ENCODE measurements at places on chromosomes 2 and 18. TPM values are rescaled to one million over a fixed set of nuclear protein-coding genes. Genes with fewer than 3 reads are reported as not detected.

The PLGLB1 gene
- total RNA-seq: 0.93 TPM

The SGPP2 gene
- 4.7 TPM for total RNA-seq

The KLHL14 gene
- not detected for total RNA-seq

The PROKR1 gene
- total RNA-seq: not detected

The STEAP3 gene
- total RNA-seq: 7.2 TPM

The BOLL gene
- total RNA-seq: not detected

The CYP26B1 gene
- total RNA-seq: 5.1 TPM

The SCG2 gene
- total RNA-seq: 0.23 TPM

The IL18R1 gene
- 2.9 TPM for total RNA-seq

The CEBPZ gene
- 35.4 TPM for total RNA-seq

The RNF125 gene
- total RNA-seq: 1.1 TPM

DNA sequence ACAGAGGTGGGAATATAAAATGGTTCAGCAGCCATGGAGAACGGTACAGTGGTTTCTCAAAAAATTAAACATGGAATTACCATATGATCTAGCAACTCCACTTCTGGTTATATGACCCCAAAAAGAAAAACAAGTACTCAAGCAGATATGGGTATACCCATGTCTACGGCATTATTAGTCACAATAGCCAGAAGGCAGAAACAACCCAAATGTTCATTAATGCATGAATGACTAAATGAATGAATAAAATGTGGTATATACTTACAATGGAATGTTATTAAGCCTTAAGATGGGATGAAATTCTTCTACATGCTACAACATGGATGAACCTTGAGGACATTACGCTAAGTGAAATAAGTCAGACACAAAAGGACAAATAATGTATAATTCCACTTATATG lies 266.8 kb upstream of the FBXO11 start:
- no peak for DNase-seq

DNA sequence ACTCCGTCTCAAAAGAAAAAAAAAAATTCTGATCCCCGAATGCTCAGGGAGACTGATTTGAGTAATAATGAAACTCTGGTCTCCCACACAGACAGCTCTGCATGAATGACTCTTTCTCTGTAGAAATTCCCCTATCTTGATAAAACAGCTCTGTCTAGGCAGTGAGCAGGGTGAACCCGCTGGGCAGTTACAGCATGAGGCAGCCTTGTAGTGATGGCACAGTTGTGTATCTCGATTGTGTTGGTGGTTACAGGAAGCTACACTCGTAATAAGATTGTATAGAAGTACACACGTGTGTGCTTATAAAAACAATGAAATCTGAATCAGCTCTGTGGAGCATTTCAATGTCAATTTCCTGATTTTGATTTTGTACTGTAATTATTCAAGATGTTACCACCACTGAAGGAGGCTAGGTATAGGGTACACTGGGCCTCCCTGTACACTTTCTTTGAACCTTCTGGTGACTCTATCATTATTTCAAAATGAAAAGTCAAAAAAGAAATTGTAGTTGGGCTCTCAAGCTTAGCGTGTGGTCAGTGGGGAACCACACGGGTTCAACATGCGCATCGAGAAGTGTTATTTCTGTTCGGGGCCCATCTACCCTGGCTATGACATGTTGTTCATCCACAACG lies 34.9 kb upstream of the ATP8B1 start:
- no peak for DNase-seq

- no peak for DNase-seq
Observed at GRCh38 chr2:17621781-17622180, 81.3 kb downstream of the VSNL1 start.

- peak; percentile 71 for DNase-seq
Observed at GRCh38 chr2:95525294-95526035, 40.9 kb upstream of the TRIM43B start.

DNA sequence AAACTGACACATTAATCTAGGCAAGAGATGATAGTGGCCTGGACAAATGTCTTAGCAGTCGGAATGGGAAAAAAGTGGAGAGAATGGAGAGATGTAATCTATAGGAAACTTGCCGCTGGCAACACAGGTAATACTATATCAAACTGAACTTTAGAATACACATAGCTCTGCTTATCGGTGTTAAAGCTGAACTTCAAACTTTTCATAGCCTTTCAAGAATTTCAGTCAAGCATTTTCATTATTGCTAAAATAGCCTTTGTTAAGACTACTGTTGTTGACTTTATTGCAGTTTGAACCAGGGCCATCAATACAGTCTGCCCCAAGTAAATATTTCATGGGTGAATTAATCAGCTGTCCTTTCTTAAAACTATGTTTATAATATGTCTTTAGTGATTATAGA lies 12.9 kb upstream of the CHST9 start:
- DNase-seq: no peak

DNA sequence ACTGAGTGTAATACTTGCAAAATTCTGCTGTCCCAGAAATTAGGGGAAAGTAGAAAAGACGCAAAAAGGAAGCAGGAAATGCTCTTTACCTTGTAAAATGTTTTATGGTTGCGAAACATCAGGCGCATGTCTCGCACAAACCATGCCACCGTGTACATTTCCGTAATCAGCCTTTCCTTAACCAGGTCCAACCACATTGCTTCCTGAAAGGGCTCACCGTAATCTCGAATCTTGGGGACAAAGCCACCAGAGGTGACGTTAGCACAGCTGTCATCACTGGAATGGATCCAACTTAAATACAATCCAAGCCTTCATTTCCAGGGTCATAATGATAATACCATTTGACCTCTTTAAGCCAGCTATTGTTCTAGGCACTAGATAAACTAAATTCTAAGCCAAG lies 49.3 kb downstream of the SP110 start:
- no peak for DNase-seq

DNA sequence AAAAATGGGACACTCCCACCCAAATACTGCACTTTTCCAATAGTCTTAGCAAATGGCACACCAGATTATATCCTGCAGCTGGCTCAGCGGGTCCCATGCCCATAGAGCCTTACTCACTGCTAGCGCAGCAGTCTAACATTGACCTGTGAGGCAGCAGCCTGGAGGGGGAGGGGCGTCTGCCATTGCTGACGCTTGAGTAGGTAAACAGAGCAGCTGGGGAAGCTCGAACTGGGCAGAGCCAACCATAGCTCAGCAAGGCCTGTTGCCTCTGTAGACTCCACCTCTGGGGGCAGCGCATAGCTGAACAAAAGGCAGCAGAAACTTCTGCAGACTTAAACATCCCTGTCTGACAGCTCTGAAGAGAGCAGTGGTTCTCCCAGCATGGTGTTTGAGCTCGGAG lies 110.4 kb downstream of the CTIF start:
- DNase-seq: no peak

GRCh38 chr2:134178138-134178877 lies 75.6 kb upstream of the MGAT5 start:
- DNase-seq: no peak

- DNase-seq: no peak
Observed at GRCh38 chr18:38067086-38067485, 501.5 kb upstream of the CELF4 start.

DNA sequence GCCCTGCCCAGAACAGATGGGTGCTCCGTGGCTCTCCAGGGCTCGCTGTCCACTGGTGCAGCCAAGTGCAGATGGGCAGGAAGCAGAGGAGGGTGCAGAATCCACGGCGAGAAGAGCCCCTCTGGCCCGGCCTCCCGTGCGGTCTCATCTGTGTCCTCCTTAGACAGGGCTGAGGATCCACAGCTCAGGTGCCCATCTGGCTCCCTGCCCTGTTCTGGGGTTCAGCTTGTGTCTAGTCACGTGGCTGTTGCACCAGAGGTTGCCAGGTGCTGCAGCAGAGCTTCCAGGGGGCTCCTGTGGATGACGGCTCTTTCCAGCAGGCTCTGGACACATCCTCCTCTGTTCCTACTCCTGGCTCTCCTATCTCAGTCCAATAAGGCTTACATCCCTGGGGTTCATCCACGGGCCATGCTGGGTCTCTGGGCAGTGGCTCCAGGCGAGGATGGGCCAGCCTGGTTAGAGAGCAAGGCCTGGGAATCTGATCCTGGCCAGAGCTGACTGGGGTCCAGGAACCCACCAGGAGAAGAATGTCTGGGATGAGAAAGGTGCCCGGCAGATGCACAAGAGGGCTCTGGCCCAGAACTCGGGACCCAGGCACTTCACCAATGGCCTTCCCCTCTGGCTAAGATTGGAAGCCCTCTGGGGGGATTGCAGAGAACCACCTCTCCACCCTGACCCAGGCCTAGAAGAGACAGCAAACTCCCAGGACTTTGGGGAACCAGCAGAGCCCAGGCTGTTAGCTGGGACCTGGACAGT lies 116.3 kb upstream of the ID2 start:
- DNase-seq: no peak

GRCh38 chr2:73920577-73921545 lies 5.8 kb upstream of the DGUOK start:
- no peak for DNase-seq

GRCh38 chr2:70305531-70305930 lies 3.7 kb upstream of the FAM136A start:
- no peak for DNase-seq

DNA sequence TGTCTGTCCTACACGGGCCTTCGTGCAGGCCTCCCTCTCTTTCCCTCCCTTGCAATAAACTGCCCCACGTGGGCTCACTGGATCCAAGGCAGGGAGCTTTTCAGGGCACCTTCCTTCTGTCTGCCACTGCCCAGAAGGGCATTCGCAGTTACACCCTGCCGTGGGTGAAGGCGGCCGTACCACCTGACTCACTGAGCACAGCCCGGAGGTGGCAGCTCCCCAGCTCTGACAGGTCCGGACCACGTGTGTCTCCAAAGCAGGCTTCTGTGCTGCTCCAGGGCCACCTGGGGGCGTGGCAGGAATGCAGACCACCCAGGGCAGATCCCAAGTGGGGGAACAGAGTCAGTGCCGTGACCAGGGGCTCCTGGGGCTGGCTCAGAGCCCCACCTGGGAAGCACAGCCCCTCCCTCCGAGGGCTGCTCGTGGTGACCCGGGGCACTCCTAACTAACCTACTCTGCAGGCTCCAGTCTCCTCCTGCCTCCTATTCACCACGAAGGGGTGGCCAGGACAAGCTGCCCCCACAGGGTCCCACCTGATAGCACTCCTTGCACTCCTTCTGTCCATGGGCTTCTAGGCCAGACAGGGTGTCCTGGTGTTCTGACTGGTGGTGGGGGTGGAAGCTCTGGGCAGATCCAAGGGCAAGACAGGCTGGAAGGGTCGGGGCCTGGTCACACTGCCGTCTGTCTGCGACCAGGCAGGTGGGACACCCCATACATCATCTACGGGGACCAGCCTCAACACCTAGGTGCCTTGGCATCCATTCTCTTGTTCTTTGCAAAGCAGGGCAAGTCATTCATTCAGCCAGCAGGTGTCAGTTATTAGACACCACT lies 9.7 kb downstream of the SNED1 start:
- DNase-seq: peak; percentile 75

GRCh38 chr2:213015387-213016165 lies 135.8 kb downstream of the IKZF2 start:
- no peak for DNase-seq

DNA sequence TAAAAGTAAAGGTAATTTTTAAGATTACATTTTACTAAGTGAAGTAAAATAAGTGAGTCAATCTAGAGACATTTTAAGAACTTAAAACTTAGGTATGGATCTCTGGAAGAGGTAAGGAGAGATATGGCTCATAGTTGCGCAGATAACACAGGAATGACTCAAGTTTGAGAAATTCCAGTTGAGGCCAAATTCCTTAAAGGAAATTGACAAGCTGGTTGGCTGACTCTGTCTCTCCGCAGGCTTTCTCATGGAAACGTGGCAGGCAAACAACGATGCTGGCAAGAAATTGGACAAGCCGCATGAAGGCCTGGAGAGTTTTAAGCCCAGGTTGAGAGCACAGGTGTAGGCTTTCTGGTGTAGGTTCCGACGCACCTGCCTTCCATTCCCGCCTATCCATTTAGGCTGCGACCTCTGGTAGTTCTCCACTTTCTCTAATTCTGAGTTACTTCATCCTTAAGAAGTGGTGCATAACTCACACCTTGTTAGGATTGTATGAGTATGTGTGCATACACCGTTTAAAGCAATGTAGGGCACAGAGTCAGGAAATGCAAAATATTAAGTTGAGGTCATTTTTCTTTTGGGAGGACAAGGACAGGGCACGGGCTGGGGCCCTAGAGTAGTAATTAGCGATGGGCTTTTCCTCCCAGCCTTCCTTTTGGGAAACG lies 589 bp upstream of the DAW1 start:
- no peak for DNase-seq

DNA sequence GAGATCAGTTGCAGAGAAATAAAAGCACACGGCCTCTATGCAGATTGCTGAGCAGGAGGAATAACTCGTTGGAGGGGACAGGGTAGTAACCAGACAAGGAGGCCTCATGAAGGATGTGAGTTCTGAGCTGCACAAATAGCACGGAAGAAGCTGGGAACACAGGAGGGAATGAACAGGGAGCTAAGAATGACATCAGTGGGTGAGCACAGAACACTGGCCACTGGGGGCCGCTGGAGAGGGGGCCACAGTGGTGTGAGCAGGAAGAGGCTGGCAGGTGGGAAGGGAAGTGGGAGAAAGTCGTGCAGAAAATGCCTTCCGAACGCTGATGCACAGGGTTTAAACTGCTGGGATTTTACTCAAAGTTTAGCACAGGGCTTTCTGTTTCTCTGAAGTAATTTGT lies 61.0 kb downstream of the ZAP70 start:
- DNase-seq: no peak

GRCh38 chr2:142673836-142674235 lies 203.6 kb upstream of the KYNU start:
- DNase-seq: no peak

GRCh38 chr18:65415098-65415497 lies 335.7 kb upstream of the CDH7 start:
- DNase-seq: no peak

GRCh38 chr2:12764075-12764730 lies 47.5 kb downstream of the TRIB2 start:
- no peak for DNase-seq

DNA sequence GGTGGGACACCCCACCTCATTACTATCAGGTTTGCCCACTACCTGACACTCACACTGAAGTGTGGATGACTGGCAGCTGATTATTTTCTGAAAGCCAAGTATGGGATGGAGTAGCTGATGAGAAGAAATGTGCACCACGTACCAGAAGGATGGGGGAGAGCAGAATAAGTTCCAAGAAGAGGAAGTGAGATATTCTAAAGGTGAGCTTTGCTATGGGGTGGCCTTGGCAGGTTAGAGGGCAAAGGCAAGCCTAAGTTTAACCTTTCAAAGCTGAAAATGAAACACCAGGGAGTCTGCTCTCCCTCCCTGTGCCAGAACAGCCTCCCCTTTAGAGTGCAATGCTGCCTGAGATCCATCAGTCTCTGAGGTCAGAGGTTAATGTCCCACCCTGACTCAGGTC lies 196.1 kb upstream of the OSR1 start:
- DNase-seq: no peak

GRCh38 chr2:15788830-15789229 lies 151.5 kb upstream of the MYCN start:
- DNase-seq: no peak

GRCh38 chr2:172609488-172609887 lies 53.6 kb downstream of the PDK1 start:
- no peak for DNase-seq

- no peak for DNase-seq
Observed at GRCh38 chr2:193690572-193690971, 1495.8 kb upstream of the TMEFF2 start.

- DNase-seq: no peak
Observed at GRCh38 chr2:222033541-222033940, 265.3 kb downstream of the PAX3 start.

GRCh38 chr2:156147594-156148330 lies 184.8 kb downstream of the NR4A2 start:
- no peak for DNase-seq
